ENCODE measurements at places on chromosomes 16 and 17.

DNA sequence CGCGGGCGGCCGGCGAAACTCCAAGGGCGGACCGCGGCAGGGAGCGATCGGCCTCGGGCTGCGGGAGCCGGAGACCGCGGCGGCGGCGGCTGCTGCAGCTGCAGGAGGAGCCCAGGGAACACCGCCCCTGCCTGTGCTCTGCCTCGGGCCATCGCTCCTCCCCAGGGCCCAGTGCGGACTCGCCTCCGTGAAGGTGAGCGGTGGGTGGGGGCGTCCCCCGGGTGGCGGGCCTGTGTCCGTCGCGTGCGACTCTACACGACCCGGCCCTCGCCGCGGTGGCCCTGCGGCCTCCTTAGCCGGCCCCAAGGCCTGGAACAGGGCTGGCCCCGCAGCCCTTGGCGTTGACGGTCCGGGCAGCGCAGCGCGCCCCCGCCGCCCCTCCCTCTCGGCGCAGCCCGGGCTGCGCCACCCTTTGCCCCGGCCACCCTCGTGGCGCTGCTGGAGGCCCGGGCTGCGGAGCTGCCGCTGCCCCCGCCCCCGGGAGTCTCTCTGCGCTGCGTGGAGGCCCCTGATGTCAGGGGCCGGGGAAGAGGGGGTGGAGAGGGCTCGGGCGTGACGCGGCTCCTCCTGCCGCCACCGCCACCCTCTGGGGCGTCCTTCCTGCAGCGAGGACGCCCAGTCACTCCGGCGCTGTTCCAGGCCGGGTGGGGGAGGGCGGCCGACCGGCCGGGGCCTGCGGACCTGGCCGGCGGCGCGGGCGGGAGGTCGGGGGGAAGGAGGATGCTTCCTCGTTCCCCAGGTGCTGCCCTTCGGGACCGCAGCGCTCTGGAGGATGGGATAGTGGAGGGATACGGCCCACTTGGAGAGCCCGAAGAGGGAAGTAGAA, 485 bp downstream of the DYNLL2 start:
- no peak for DNase-seq

DNA sequence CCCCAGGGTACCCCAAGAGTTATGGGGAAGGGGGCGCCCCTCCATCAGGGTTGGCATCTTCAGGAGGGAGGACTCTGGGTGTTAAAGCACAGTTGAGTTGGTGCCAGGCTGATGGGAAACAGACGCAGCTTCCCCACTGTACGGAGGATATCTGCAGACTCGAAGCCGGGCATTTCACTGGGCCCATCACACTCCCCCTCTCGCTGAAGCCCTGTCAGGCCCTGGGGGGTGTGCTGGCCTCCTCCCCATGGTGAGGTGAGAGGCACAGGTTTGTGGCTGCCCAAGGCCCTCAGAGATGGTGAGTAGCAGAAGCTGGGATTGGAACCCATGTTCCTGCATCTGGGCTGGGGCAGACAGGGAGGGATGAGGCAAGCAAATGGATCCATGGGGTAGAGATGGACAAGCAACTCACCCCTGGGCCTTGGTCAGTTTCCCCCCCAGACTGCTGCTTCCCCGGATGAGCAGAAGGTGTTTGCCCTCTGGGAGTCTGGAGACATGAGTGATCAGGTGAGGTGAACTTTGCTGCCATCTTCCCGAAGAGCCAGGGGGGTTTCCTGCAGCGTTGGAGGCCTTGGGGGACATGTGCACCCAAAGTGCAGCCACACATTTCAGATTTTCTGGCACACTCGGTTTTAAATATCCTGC, 31.0 kb downstream of the POLR3E start:
- no peak for DNase-seq

GRCh38 chr17:41329279-41329948, 13.9 kb upstream of the KRTAP17-1 start:
- peak; percentile 3 for DNase-seq

DNA sequence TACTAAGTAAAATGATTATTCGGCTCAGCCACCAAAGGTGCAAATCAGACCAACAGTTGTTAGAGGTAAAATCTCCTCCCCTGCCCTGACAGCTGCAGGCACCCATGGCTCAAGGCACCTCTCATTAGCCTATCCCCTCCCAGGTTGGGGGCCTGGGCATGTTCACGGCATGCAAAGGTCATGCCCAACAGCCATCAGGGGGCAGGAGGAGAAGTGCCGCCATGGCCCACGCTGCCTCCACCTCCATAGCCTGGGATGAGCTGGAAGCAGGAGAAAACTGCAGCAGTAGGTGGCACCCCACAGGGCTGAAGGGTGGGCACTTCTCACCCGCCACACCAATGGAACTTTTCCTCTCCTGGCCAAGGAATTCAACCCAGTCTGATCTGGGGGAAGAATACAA, 146.4 kb upstream of the COX10 start:
- no peak for DNase-seq

GRCh38 chr17:22599322-22599721, 907.0 kb downstream of the KCNJ18 start:
- DNase-seq, result no peak

GRCh38 chr16:58290861-58291260, 4.0 kb downstream of the PRSS54 start:
- no peak for DNase-seq

DNA sequence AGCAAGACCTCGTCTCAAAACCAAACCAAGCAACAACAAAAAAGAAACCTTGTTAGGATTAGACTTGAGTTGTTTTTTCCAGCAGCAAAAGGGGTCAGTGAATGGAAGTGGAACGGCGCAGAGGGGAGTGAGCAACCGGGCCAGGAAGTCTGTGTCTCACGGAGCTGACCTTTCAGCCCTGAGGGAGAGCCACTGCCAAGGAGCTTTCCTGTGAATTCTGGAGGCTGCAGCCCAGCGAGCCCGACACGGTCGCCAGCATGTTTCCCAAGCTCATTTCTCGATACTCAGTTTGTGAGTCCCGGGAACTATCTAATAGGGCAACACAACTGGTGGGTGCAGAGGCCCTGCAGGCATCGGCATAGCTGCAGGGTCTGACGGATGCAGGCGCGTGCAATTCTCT, 19.6 kb downstream of the TELO2 start:
- DNase-seq, result no peak

Measured in NCI-H1436 treated with DMSO at 0.1 percent for 48 hours (cell line).